ENCODE measurements at places on chromosomes 11 and 22.
A peak's percentile ranks its signal among the peaks of the same experiment; 100 is the strongest.

DNA sequence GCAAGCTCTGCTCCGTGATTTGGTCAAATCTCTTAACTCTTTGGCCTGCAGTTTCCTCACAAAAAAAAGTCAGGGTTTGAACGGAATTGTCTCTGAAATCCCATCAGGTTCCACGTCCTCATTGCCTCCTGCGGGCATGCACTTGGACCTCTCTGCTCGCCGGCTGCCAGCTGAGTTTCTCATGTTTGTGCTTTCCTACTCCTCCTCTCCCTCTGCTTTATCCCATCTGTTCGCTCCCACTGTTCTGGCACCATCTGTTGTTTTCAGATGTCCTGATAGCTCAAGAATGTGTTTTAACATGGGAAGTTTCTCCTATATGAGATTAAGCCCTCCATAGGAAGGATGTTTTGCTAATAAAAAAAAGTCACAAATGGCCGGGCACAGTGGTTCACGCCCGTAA lies 49.4 kb upstream of the ARHGAP42 start:
- no peak for DNase-seq

- DNase-seq: peak; percentile 77
These were observed 105.3 kb upstream of the E2F8 start for GRCh38 chr11:19345848-19346681.

DNA sequence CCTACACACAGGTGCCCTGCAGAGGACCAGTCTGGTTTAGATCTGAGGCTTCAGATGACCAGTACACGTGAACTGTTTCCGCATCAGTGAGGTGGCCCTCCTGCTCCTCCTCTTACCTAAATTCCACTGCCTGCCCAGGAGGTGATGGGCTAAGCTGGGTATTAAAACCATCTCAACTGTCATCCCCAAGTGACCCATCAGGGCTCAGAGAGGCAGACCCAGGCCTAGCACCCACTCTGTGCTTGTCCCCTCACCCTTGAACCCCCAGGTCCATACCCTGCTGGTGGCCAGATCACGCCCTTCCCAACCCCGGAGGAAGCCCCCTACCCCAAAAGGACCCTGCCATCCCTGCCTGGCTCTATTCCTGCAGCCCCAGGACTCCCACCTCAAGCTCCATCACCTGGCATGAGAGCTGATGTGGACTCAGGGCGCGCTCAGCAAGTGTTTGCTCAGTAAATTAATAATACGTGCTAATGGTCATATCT lies 21.3 kb downstream of the RSPH14 start:
- no peak for DNase-seq

GRCh38 chr11:125990244-125990643 lies 44.4 kb downstream of the VSIG10L2 start:
- no peak for DNase-seq

DNA sequence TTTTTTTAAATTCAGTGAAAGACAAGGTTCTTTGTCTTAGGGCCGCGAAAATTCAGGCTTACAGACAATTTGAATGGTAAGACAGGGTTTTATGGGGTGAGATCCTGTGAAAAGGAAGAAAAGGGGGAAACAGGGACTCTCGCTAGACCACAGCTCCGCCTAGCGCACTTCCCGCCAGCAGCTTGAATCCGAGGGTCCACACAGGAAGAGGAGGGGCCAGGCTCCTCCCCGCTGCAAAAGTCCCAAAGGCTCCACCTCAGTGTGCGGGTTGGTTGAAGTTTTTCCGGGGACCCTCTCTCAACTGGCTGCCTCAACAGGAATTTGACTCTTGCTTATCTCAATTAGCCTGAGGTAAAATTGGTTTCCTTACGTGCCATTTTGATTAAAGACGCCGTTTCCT lies 950.9 kb upstream of the CNTN5 start:
- DNase-seq: no peak

- DNase-seq: no peak
These were observed 38.0 kb downstream of the CDKN1C start for GRCh38 chr11:2847561-2847960.

DNA sequence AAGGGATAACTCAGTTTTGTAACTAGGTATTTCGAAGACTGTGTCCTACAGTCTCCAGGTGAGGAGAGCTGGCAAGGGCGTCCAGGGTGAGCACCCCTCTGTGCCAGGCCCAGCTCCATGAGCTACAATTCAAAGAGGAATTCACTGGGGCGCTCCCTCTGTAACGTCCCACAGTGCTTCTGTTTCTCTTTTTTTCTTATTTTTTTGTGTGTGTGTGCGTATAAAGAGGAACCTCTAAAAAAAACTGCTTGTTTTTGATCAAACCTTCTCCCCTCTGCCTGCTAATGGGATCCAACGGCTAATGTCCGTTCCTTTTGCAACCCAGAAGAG lies 17.1 kb downstream of the ASCC2 start:
- no peak for DNase-seq

DNA sequence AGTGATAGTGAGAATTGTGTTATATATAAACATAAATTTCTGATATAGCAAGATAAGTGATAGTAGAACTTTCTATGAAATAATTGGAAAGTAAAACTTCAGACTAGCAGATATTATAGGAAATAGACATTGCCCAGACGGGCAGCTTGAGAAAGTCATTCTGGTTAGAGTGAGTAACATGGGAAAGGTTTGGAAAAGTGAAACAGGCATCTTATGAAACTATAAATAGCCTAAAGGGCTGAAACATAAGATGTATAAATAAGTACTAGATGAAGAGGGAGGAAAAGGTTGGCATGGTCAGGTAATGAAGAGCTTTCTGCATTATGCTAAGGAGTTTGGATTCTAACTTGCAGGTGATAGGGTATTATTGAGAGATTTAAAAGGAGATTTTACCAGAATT lies 101.3 kb downstream of the DYNC2H1 start:
- no peak for DNase-seq

DNA sequence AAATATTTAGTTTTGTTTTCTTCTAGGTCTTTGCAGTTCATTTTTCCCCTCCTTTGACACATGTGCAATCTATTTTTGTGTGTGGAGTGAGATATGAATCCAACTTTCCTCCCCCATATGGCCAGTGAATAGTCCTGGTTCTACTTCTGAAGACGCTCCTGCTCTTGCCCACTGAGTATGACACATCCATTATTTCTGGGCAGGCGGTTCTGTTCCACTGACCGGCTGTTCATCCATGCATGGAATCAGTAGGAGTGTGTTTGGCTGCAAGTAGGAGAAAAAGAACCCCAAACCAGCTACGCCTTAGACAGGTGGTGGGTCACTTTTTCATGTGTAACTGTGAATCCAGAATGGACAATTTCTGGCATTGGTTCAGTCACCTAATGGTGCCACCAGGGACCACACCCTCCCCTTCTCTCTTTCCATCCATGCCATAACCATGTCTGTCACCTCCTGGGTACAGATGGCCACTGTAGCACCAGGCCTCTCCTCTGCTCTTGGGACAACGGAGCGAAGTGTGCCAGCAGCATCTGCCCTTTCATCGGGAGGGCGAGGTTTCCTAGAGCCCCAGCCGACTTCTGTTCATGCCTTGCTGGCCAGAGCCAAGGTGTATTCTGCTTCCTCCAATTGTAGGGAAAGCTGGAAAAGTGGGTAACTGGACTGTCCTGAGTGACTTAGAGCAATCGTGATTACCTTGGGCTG lies 67.4 kb upstream of the SLC22A12 start:
- DNase-seq: no peak

DNA sequence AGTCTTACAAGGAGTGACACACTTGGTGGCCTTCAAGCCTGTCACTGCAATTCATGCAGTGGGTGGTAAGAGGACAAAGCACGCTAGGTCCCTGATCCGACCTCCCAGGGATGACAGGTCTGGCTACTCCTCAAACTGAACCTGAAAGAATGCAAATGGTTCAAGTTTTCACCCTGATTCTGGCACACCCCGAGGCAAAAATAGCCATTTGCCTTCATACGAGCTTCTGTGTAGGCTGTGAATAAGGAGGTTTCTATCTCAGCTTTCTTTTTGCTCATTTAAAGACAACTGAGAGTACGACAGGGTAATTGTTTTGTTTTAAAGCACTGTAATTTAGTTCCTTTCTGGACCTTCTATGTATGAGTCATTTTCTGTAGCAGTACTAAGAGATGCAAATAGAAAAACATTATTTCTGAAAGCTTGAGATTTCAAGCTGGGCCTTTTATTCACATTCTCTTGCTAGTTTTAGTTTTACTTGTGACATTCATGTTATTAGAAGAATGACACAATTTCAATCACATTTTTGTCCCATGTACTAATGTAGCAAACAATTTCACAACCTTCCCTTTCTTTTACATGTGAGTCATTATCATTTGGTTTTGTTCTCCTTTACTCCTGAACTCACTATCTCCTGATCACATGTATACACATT lies 56.6 kb upstream of the FDX1 start:
- DNase-seq: no peak

- DNase-seq: no peak
These were observed 57.4 kb downstream of the LINC01488 start for GRCh38 chr11:69538854-69539253.

DNA sequence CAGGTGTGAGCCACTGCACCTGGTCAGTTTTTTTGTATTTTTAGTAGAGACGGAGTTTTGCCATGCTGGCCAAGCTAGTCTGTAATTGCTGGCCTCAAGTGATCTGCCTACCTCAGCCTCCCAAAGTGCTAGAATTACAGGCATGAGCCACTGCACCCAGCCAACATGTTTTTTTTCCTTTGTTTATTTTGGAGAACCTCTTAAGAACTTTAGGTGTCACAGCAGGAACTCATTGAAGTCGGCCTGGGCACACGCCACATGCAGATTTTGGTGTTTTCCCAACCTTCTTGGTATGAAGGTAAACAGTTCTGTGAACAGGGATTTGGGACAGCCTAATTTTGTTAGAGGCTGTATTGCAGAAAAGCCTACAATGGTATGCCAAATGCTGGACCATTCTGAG lies 9.4 kb downstream of the DIXDC1 start:
- no peak for DNase-seq

DNA sequence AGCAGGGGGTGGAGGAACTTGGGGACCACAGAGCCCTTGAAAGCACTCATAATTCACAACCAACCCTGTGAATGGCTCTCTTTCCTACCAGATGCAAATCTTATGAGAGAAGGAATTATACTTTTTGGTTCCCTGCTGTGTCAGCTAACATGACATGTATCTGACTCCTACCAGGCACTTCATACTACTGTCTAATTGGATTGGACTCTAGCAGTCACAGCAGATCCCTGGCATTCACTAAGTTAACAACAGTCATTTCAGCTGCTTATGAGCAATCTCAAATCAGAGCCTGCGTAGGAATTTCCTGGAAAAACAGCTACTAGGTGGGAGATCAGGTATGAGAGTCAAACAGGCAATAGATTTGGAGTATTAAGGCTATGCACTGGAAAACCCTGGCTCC lies 11.1 kb upstream of the ENDOD1 start:
- no peak for DNase-seq

GRCh38 chr22:27989758-27990450 lies 70.8 kb upstream of the PITPNB start:
- no peak for DNase-seq

GRCh38 chr22:38959590-38959989 lies 2.2 kb downstream of the APOBEC3A start:
- DNase-seq: no peak

DNA sequence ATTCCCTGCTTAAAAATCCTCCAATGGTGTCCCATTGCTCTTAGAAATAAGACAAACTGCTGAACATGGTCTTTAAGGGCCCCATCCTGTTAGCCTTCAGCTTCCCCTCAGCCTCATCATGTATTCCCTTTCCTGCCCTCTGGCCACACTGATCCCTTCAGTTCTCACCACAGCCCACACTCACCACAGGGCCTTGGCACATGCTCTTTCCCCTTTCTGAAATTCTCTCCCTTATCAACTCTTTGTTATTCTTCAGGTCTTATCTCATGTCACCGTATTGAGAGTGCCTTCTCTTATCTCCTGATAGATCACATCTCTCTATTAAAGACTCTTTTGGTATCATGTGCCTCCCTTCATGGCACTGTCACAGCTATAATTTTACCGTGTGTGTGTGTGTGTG lies 167.8 kb upstream of the MPPED2 start:
- DNase-seq: no peak

DNA sequence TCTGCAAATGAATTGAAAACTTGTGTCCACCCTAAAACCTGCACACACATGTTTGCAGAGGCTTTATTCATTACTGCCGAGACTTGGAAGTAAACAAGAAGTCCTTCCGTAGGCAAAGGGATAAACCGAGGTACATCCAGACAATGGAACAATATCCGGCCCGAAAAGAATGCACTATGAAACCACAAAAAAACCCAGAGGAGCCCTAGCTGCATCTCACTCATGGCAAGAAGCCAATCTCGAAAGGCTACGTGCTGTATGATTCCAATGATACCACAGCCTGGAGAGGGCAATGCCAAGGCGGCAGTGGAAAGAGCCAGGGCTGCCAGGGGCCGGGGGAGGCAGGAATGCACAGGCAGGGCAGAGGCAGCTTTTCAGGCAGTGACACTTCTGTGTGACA lies 3.2 kb upstream of the MRPL23 start:
- DNase-seq: no peak

GRCh38 chr11:10478066-10478465 lies 23.0 kb downstream of the AMPD3 start:
- DNase-seq: no peak

GRCh38 chr11:65415499-65416340 lies 6.9 kb upstream of the NEAT1 start:
- peak; percentile 49 for DNase-seq

DNA sequence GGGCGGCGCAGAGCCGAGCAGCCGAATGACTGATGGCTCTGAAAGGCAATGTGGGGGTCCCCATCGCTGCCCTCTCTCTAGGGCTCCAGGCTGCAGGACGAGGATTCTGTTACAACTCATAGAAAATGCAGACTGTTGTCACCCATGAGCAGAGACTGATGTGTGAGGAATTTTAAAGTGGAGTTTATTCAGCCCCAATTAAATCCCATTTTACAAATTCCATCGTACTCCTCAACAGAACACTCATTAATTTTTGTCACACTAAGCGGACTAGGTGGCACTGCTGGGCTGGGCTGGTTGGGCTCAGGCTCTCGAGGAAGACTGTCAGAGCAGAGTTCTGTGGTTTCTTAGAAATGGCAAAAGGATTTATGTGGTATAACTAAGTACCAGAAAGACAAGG lies 102.6 kb upstream of the SPON1 start:
- no peak for DNase-seq

GRCh38 chr11:46918083-46918787 lies at the start of gene LRP4:
LRP4 (minus strand) TSS chr11:46918550; CDS start chr11:46918379, 171 bp downstream.
- peak; percentile 82 for DNase-seq

GRCh38 chr11:28535677-28536076 lies 427.5 kb downstream of the METTL15 start:
- DNase-seq: no peak
